Stimulated activated CD4-positive, alpha-beta T cell treated with anti-CD3 and anti-CD28 coated beads, Interleukin-1b, Interleukin-23, amount 100 ng/mL, for 4 hours (primary cell): ENCODE measurements at places on chromosomes 13 and 19.

DNA sequence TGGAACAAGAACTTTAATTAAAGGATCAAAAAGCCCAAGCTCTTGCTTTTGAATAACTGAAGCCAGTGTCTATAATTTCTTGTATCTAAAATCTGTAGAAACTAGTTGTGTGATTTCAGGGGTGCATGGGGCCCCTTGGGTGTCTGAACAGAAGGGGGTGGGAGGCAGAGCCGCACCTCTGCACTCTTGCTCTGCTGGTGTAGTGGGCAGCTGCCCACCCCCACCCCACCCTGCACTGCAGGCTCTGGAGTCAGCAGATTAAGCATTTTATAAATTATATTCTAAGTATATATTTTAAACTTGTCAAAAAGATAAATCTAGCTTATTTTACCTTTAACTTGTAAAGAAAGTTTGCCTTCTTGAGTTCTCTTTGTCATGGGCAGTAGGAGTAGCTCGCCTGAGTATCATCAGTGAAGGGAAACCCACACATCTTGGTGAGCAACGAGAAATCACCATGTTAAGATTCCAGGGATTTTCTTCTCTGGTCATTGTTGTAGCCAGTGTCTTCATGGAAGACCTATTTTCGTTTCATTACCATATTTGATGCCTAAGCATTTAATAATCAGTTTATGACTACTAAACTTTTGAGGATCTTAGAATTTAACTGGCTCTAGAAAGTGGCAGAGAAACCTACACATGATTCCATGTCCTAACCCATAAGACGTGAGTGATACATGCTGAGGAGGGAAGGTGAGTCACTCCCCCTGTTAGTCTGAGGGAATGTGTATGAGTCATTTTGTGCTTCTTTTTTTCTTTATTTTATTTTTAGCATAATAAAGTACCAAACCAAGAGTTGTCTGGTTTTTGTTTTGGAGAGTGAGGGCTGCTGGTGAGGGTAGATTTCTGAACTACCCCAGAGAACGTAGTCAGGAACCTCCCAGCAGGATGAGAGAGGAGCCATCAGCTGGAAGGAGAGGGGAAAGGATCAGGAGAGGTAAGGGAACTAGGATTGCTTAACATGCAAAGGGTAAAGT lies 7.7 kb downstream of the UBE2L5 start:
- DNase-seq: no peak

DNA sequence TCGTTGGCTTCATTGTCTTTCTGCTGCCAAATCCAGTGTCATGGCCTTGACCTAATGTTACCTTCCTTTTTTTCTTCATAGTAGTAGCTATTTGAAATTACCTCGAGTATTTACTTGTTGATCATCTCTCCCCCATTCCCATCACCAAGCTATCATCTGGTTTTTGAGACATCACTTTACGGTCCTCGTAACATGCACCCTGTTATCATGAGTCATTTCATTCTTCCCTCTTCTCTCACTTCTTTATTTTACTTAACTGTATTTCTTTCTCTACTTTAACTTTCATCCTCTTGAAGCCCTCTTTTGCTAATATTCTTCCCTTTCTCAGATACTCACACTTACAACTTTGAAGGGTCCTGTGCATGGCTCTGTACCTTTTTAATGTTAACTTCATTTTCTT lies 31.8 kb downstream of the TPP2 start:
- DNase-seq: no peak

DNA sequence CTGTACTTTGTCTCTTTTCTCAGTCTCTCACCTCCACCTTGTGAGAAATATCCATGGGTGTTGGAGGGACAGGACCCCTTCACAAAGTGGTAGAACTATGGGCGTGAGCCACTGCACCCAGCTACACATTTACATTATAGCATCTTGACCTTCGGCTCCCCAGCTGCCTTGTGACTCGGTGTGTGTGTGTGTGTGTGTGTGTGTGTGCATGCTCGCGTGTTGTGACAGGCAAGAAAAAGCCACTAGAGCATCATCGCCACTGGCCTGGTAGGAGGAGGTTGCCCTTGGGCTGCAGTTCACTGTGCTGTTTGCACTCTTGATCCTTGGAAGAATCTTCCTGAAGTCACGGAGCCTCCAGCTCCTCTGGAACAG lies 13.7 kb upstream of the ZNF888 start:
- DNase-seq: no peak

DNA sequence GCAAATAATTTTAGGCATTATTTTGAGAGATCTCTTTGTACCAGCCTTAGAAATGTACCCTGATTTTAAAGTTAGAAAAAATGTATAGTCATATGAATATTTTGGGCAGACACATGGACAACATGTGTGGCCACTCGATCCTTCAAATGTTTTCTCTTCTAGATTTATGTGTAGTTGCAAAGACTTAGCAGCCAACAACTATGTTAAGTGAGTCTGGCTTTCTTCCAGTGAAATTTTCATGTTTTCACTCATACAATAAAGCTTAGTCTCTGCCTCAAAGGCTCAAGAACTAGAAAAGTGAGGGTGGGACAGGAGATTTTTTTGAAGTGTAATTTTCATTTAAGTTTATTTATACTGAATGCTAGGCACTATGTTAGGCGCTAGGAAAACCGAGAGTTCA lies 207.7 kb upstream of the DACH1 start:
- no peak for DNase-seq

- DNase-seq: no peak
These were observed 47.5 kb downstream of the ZNF536 start for GRCh38 chr19:30419568-30420180.

DNA sequence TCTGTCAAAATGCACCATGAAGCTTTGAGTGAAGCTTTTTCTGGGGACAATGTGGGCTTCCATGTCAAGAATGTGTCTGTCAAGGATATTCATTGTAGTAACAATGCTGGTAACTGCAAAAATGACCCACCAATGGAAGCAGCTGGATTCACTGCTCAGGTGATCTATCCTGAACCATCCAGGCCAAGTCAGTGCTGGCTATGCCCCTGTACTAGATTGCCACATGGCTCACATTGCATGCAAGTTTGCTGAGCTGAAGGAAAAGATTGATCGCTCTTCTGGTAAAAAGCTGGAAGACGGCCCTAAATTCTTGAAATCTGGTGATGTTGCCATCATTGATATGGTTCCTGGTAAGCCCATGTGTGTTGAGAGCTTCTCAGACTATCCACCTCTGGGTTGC lies 12.7 kb downstream of the GPR42 start:
- no peak for DNase-seq

DNA sequence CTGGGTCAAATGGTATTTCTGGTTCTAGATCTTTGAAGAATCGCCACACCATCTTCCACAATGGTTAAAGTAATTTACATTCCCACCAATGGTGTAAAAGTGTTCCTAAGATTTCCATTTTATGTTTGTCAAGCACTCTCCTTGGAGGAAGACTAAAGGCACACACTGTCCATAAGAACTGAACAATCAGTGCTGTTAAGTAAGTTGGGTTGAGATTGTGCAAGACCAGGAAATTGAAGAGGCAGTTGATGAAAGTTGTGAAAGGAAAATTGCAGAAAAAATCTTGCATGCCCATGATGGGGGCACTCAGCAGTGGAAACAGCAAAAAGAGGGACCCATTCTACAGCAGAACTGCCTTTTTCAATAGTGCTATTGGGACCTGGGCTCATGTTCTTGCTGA lies 323.6 kb downstream of the DLEU7 start:
- DNase-seq: no peak

DNA sequence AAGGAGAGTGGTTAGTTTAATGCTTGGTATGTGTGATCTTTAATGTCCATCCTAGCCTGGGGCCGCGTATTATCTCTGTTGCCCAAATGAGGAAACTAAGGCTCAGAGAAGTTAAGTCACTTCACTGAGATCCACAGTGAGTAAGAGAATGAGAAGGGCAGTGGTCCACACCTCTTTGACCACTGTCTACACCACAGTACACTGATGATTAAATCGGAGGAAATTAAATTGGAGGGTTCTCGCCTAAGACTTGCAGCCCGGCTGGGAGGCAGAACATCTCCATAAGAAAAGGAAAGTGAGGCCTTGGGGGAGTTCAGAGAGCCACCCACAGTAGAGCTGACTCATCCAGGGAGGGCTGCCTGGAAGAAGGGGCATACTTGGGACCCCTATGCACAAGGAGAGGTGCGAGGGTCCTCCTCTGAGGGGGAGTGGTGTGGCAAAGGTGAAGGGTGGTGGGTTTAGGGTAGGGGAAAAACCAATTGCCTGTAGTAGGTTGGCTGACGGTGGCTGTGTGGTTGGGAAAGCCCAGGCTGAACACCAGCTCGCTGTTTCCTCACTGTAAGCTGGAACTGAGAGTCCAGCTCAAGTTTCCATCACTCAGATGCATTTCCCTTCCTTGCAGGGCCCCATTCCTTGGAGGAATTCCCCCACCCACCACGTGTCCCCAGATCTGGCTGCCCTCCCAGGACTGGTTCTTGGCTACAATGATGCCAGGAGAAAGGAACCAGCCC lies 15.0 kb upstream of the DHRS12 start:
- DNase-seq: peak; percentile 57

DNA sequence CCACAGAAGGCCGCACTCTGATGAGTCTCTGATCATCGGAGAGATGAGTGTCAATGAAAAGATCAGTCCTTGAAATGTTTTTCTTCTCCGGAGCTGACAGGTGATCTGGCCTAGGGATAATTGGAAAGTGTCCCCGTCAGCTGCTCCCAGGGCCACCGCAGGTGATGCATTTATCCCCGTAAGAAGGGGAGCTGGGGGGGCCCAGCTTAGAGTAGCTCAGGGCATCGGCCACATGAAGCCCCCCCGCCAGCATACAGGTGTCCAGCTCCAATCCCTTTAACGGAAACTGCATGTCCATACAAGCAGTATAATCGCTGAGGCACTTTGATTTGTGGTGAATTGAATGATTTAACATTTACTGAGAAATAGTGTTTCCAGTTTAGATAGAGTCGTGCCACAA lies 27.7 kb downstream of the ATP4B start:
- no peak for DNase-seq

- no peak for DNase-seq
These were observed 177.8 kb downstream of the OLFM4 start for GRCh38 chr13:53206455-53206854.

DNA sequence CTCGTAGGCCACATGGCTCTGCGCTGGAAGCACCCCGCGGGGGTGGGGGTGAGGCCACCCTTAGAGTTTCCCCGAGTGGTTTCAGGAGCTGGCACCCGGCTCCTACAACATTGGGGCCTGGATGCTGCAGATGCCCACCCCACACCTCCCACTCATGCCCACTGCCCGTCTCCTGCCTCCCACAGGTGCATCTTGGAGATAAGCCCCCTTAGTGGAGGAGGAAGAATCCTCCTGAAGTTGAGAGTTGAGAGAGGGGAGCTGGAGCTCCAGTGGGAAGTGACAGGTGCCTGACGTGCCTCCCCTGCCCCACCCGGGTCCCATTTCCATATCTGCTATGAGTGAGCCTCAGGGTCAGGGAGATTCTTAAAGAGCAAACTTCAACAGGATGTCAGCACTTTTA lies 341.3 kb downstream of the TEX29 start:
- DNase-seq: no peak

DNA sequence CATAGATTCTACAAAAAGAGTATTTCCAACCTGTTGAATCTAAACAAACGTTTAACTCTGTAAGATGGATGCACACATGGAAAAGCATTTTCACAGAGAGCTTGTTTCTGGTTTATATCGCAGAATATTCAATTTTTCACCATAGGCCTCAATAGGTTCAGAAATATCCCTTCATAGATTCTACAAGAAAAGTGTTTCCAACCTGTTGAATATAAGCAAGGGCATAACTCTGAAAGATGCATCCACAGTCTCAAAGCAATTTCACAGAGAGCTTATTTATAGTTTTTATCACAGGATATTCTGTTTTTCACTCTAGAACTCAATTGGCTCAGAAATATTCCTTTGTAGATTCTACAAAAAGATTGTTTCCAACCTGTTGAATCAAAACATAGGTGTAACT lies 1483.6 kb downstream of the UQCRFS1 start:
- no peak for DNase-seq

GRCh38 chr13:84648069-84648640 lies 765.9 kb upstream of the SLITRK1 start:
- no peak for DNase-seq

DNA sequence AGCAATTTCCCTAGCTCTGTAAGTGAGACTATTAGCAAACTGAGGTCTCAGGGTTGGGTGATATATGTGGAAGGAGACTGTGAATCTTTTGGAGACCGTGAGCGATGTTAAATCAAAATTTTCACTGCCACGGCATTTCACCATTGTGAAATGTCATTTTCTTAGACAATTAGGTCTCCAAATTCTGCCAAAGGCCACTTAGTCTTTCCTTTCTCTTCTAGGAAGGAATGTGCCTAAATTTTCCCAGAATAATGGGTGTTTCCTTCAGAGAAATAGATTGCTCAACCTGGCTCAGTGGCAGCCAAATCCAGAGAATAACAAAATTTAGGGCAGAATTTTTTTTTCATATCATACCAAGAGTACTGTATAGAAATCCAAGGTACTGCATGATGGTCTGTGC lies 64.5 kb upstream of the SCEL start:
- DNase-seq: no peak

GRCh38 chr13:36282821-36283432 lies 14.7 kb downstream of the CCDC169 start:
- DNase-seq: no peak

GRCh38 chr19:4322942-4323665 lies 15.5 kb downstream of the STAP2 start:
- no peak for DNase-seq

DNA sequence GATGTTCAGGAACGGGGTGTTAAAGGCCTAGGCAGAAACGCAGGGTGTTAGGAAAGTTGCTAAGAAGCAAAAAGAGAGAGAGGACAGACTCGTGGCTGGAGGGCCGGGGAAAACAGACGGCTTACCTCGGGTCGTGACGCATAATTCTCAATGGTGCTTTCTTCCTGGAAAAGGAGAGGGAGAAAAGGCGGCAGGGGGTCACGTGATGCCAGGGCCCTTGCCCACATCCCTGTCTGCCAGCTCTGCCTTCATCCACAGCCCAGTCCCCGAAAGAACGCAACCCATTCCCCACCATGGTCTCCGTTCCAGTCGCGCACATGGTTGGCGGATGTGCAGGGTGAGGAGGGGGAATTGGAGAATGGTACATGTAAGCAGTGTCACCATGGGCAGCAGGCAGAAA lies 1.6 kb downstream of the KRTDAP start:
- DNase-seq: no peak

DNA sequence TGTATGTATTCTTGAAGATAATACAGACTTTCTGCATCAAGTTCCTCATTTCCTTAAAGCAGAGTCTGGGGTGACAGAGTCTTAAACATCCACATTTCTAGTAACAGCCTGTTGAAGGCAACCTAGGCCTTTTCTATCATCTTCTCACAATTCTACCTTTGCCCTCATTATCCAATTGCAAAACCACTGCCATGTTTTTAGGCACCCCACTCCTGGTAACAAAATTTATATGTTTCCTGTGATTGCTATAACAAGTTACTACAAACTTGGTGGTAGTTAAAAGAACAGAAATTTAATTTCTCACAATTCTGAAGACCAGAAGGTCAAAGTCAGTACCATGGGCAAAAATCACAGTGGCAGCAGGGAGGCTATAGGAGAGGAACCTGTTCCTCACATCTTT lies 33.1 kb downstream of the TUBA3C start:
- no peak for DNase-seq
